ENCODE measurements at places on chromosomes 2 and 18.

GRCh38 chr18:59303656-59304195 lies 14.7 kb downstream of the CPLX4 start:
- H3K36me3 ChIP-seq, result no peaks in the 10 kb centered on the region
- no peak overlapping the region for H3K27ac ChIP-seq
- no peak for DNase-seq
- H3K4me3 ChIP-seq, result no peak overlapping the region

GRCh38 chr2:199810422-199811171 lies 40.4 kb downstream of the FTCDNL1 start:
- DNase-seq, result no peak
- no peak overlapping the region for H3K4me3 ChIP-seq
- no peaks in the 10 kb centered on the region for H3K4me1 ChIP-seq

DNA sequence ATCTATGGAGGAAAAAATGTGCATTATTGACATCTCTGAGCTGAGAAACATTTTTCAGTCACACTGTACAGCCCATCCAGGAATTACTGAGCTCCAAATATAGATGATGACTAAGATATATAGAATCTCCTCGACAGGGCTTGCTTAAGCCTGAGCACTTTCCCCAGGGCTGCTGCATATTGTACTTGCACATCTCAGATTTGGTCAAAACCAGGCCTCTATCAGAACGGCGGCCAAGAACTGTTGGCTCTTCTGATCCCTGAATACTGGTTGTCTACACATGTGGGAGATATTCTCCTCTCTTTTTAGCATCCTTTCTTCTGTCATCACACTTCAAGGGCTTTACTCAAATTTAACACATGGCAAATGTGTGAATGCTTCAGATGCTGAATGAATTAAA lies 201.5 kb upstream of the SLC35G4 start:
- H3K27ac ChIP-seq, result no peak overlapping the region
- H3K4me3 ChIP-seq, result no peak overlapping the region
- no peaks in the 10 kb centered on the region for H3K27me3 ChIP-seq
- H3K4me1 ChIP-seq, result no peaks in the 10 kb centered on the region

DNA sequence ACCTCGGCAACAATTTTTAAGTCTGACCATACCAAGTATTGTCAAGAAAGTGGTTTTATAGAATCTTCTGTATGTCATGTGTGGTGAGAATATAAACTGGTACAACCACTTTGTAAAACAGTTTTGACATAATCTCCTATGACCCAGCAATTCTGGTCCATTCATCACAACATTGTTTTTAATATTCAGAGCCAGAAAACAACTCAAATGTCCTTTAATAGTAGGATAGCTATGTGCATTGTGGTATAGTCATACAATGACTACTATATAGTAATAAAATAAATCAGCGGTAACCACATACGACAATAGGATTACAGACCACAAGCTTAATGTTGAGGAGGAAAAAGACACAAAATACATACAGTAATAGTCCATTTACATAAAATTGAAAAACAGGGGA lies 175.2 kb upstream of the SPATS2L start:
- H3K4me3 ChIP-seq, result no peak overlapping the region
- no peaks in the 10 kb centered on the region for H3K4me1 ChIP-seq
- peaks cover 12% of the 10 kb centered on the region for H3K27me3 ChIP-seq
- no peak overlapping the region for H3K27ac ChIP-seq
- no peaks in the 10 kb centered on the region for H3K36me3 ChIP-seq
- DNase-seq, result no peak

GRCh38 chr2:205535001-205535400 lies 147.3 kb upstream of the NRP2 start:
- no peaks in the 10 kb centered on the region for H3K36me3 ChIP-seq
- DNase-seq, result no peak
- H3K27ac ChIP-seq, result no peak overlapping the region

Data from activated T-helper 2 cell treated with anti-CD3 and anti-CD28 coated beads, Interferon-gamma antibody, Interleukin-2, Interleukin-4, amounts not matched to agents 10 μg/mL and 5 μg/mL and 100 μg/mL, durations not matched to agents 14 hours and 24 hours and 36 hours (primary cell).